ENCODE measurements at places on chromosomes 7 and 10.

GRCh38 chr10:120282846-120283492 is 174.1 kb upstream of the PLPP4 start:
- no peak for DNase-seq

DNA sequence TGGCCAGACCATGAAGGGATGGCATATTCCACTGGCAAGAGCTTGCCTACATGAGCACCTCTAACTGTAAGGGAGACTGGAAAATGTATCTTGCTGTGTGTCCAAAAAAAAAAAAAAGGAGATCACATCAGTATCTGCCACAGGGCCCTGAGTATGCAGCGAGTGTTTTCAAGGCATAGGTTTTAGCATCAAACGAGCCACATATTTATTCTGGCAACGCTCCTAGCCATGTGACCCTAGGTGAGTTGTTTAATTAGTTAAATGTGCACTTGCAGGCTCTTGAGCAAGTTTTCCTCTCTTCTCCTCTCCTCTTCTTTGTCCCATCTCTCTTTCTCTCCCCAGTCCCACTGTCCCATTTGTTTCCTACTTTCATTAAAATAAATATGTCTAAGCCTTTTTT is 428.7 kb upstream of the AKR1E2 start:
- no peak for DNase-seq

DNA sequence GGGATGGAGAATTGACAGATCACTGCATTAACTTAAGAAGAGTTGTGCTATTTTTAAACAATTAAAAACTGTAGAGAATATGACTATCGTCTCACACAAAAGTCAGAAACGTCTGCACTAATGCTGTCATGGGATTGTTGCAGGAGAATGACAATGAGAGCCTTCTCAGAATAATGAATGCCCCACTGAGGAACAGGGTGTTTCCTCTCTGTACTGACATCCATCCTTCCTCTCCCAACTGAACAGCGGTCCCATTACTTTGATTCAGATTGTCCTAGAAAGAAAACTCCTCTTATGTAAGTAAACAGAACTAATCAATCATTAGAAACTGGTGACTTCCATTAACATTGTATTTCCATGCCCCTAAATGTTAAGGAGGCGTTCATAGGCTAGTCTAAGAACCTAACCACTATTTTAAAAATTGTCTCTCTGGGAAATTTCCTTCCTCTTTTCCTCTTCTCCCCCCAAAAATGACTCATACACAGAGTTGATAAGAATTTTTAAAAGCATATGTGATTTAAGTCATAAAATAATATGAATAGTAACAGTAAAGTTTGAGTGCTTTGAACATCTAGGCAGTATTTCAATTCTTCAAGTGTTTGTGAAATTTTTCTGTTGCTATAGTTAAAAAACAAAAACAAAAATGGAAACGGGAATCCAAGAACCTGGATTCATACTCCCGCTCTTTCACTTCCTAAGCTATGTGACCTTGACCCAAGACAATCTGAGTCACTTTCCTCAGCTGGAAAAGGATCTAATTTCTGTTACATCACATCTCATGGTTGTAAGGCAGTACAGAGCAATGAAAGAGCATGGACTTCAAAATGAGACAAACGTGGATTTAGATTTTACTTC is 12.7 kb upstream of the MACC1 start:
- no peak for DNase-seq

DNA sequence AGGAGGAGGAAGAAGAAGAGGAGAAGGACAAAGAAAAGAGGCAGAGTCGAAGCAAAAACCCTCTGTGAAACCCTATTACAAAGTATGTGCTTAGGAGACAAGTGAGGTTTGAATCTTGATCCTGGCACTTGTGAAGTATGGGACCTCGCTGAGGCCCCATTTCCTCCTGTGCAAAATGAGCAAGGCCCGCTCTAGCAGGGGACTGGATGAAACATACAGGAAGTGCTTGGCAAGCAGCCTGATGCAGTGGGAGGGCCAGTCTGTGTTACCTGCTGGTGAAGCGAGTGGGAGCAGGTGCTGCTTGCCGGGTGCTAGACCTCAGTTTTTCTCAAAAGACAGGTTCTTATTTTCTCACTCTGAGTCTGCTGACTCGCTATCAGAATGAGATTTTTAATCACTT is 150.4 kb downstream of the JCAD start:
- DNase-seq: no peak

DNA sequence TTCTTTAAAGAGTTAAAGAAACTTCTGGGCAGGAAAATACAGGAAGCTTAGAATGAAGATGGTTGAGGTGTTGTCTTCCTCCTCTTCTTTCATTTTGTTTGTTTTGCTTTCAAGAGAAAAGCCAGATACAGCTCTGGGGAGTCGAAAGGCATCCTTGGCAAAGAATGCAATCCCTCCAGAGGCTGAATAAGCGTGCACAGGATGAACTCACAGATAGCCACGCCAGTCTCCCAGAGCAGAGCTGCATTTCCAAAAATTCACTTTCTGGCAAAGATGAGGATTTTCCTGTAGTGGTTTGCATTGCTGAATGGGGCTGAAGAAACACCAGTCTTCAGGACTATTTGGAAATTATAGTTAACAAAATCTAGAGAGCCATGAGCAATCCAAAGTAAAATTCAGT is 336.4 kb downstream of the NRG3 start:
- DNase-seq: no peak

GRCh38 chr7:42790196-42790595 is 121.7 kb downstream of the C7orf25 start:
- no peak for DNase-seq

GRCh38 chr10:20948686-20949327 is 51.7 kb upstream of the NEBL start:
- no peak for DNase-seq

- DNase-seq: no peak
These were observed 32.2 kb upstream of the MCU start for GRCh38 chr10:72659694-72660093.

DNA sequence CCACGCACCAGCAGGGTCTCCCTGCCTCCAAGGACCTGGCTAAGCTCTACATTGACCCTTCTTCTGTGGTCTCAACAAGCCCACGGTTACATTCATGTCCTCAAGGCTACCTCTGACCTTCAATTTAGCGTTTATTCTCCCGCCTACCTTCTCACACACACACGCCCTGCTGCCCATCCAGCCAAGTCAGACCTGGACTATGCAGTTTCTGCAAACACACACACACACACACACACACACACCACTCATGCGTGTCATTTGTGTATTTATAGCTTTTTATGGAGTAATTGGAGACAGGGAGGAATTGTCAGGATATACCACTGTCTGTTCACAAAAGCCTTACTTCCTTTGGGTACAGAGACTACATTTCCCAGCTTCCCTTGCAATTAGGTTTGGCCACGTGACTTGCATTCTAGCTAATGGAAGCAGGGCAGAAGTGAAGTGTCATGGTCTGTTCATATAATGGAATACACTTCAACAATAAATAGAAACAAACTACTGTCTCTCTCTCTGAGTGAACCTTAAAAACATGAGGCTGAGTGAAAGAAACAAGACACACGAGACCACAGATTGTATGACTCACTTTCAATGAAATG is 53.8 kb upstream of the CPXM2 start:
- no peak for DNase-seq

DNA sequence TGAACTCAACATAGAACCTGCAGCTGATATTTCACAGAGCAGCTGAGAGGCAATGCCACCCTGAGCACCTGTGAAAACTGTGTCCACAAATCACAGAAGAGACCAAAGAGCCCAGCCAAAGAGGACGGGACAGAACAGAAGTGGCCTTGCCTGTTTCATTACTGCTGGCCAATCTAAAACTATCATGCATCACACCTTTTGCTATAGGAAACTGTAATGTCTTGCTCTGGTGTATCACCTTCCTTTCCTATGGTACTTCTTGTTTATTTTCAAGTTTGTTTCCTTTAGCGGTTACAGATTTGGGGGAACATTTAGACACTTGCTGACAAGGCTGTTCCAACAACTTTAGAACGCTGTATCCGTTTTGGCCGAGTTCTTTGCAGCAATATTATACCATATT is 80.3 kb downstream of the PIP4K2A start:
- no peak for DNase-seq

DNA sequence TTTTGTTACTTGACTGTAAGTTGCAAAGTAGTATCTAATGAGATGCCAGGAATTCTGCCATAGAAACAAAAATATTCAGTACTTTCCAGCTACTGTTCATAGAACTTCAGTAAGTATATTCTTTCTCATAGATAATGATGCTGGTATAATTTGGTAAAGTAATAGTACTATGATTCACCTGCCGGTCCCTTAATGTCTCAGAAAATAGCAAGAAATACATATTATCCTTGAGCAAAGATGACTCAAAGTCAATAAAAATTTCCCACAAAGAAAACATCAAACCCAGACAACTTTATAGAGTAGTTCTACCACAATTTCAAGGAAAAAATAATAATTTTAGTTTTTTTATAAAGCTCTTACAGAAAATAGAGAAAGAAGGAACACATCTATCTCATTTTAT is 105.4 kb downstream of the EPDR1 start:
- no peak for DNase-seq

GRCh38 chr7:29080803-29081202 is 65.5 kb downstream of the CPVL start:
- DNase-seq: no peak

- no peak for DNase-seq
These were observed 509 bp upstream of the OR2F1 start for GRCh38 chr7:143954135-143954534.

DNA sequence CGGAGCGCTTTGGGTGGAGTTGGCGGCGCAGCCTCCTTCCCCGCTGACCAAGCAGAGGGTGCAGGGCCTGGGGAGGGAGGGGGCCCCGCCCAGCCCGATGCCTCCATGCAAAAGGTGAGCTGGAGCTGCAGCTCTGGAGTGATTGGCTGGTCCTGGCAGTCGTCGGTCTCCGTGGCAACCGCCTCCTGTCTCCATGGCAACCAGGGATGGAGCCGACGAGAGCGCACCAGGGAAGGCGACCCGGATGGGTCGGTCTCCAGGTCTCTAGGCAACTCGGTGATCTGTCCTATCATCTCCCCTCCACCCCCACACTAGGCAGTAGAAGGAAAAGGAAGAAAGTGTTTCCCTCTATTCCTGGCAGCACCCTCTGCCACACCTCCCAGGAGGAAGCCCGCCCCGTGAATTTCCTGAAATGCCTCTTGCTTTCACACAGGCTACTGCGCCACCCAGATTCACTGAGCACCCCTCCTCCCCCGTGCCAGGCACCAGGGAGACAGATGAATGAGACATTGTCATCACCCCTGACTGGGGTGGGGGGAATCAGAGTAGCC is 647 bp upstream of the NACAD start:
- peak; percentile 75 for DNase-seq

GRCh38 chr7:143391462-143392404 is 10.6 kb downstream of the ZYX start:
- DNase-seq: no peak

GRCh38 chr7:11829954-11830353 is 2.0 kb downstream of the THSD7A start:
- DNase-seq: no peak

DNA sequence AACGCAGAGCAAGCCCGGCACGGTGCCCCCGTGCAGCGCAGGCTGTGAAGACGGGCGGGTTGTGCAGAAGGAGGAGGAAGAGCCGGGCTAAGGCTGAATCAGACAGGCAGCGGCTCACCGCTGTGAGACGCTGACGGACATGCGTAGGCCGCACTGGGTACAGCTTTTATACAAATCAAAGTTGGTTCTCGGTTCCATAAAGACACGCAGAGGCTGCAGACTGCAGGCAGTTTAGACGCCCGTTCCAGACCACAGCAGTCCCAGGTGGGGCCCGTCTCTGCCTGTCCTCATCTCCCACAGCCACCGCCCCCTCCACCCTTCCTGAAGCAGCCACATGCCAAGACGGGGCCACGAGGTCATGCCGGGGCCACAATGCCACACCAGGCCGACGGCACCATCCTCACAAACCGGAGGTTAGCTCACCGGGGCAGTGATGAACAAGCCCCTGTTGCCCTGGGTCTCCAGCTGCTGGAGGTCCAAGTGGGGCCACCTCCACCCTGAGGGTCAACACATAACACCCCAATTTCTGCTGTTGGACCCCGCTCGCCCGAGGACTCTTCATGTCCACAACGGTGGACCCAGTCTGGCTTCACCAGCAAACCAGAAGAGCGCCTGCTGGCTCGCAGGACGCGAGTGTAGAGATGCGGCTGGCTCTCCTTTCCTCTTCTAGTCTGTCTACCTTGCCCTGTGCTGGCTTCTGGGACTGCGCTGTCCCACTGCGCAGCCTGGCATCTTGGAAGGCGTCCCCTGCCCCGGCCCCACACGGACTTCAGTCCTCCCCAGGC is 227.2 kb downstream of the ELFN1 start:
- DNase-seq: no peak

GRCh38 chr7:82105463-82105862 is 335.6 kb upstream of the HGF start:
- DNase-seq: no peak

GRCh38 chr7:133139801-133140200 is 57.9 kb upstream of the CHCHD3 start:
- no peak for DNase-seq

- DNase-seq: no peak
These were observed 621.1 kb downstream of the ACTR3B start for GRCh38 chr7:153380636-153381035.

- DNase-seq: no peak
These were observed 118.2 kb upstream of the DPP6 start for GRCh38 chr7:153934048-153934447.

- no peak for DNase-seq
These were observed 17.7 kb downstream of the CACNB2 start for GRCh38 chr10:18157881-18158280.

DNA sequence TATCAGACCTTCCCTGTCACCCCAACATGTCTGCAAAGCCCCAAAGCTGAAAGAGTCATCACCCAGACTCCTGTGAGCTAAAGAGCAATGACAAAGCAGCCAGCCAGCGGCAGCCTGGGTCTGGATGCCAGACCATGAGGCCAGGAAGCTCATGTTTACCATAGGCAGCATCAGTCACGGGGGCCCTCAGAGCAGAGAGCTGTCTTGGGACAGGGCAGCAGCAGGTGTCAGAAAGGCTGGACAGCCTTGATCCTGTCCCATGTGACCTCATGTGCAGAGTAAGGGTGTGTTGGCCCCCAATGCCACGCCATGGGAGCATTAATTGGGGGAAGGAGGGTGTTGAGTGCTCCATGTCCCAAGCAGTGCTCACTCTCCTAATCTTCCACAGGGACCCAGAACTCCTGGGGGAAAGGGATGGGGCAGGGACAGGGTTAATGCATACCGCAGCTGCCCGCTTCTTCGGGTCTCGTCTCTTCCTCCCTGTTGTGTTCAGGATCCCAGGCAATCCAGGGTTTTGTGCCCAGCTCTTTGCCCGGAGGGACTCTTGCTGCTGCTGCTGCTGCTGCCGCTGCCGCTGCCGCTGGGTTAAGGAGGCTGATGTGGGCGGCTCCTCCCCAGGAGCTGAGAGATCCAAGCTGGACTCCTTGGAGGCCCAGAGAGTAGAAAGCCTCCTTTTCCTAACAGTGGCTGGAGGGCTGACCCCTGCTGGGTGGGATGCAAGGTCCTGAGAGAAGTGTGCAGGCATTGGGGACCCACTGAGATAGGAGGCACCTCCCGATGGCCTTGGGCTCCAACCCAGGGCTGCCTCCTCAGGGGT is 7.1 kb downstream of the CCDC201 start:
- no peak for DNase-seq

Data from NCI-H510A (cell line).